ENCODE measurements at places on chromosomes 3 and 15.

DNA sequence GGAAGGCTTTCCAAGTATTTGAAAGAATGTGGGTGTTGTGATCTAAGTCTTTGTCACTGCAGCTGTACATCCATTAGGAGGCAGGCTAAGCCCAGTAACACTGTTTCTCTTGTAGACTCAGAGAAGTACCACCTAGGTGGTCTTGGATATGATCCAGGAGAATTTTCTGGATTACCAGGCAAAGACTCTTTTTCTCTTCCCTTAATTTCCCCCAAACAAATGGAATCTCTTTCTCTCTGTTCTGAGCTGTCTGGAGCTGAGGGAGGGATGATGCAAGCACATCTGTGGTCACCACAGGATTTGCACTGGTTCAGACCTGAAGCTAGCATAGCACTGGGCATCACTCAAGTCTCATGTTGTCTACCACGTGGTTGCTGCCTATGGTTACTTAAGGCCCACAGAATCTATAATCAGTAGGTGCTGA is 227.6 kb downstream of the NECTIN3 start:
- no peak for DNase-seq

GRCh38 chr3:195247086-195247862 is 23.7 kb downstream of the XXYLT1 start:
- no peak for DNase-seq

DNA sequence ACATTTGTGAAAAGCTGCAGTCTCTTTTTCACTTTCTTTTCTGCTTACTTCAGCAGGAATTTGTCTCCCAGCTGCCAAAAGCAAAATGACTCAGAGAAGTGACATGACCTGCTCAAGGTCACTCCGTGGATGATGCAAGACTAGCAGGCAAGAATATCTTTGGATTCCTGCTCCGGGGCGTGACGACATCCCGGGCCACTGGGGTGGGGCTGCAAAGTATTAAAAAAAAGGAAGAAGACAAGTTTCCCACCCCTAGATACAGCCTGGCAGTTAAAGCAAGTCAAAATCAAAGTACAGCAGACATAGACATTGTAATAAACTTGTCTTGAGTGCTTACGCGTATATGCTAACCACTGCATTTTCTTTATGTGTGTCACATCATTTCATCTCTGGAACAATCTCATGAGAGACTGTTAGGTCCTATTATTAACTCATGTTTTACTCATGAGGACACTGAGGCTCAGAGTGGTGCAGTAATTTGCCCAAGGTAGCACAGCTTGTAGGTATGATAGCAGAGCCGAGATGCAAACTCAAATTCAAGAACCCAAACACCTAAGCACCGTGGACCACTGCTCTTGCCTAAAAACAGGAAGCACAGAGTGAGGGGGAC is 485.2 kb upstream of the PROK2 start:
- DNase-seq: no peak

DNA sequence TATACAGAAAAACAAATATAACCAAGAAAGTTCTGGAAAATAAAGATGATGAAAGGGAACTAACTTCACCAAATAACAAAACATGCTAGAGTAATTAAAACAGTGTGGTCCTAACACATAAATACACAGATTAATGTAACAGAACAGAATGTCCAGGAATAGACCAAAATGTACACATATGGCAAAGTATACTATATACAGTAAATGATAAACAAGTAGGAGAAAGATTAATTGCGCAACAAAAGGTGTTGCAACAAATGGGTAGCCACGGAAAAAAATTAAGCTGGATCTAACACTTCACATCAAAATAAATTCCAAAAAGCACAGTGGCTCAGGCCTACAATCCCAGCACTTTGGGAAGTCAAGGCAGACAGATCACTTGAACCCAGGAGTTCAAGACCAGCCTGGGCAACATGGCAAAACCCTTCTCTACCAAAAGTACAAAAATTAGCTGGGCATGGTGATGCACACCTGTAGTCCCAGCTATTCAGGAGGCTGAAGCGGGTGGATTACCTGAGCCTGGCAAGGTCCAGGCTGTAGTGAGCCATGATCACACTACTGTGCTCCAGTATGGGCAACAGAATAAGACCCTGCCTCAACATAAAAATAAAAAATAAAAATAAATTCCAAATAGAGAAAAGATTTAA is 19.8 kb downstream of the SCAP start:
- DNase-seq: no peak

DNA sequence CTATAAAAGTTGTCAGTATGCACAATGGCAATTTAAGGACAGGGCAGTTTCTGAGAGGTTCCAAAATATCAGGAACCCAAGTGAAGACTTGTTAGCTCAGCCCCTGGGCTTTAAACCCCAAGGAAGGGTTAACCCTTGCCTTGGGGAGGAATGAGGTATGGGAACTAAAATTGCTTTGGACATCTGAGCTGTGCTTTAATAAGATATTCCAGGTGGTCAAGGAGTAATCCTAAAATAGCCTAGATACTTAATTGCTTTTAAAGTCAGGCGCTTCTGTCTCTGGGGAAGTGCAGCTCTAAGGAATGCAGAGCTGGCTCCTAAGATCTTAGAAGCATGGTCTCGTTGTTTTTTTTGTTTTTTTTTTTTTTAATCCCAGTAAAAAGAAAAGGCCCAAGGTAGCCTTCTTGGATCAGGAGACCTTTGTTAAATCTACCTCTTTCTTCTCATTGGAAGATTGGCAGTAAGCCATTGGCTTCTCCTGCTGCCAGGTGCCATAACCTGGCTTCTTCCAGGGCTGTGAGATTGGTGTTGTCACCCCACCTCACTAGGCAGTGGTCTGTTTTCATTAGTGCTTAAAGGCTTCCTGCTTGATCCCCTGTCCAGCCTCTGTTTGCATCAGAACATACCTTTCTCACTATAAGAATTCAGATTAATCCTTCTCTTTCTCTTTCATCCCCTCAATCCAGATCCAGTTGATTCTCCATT is 24.5 kb downstream of the ARID3B start:
- no peak for DNase-seq

DNA sequence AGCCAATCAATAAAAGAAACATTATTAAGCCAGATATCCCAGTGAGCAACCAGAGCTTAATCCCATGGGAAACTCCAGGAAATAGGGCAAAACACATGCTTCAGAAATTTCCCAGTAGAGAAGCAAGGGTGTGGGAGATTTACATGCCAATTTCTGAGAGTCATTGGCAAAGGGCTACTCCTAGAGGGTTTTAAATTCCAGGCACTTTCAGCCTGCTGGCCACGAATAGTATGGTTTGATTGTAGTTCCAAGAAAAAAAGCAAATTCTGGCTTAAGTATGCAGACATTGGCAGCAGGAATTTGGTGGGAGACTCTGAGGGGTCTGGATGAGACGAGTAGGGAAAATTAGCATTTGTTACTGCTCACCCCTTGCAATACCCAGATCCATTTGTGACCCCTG is 402.1 kb upstream of the SUCLG2 start:
- DNase-seq: no peak

DNA sequence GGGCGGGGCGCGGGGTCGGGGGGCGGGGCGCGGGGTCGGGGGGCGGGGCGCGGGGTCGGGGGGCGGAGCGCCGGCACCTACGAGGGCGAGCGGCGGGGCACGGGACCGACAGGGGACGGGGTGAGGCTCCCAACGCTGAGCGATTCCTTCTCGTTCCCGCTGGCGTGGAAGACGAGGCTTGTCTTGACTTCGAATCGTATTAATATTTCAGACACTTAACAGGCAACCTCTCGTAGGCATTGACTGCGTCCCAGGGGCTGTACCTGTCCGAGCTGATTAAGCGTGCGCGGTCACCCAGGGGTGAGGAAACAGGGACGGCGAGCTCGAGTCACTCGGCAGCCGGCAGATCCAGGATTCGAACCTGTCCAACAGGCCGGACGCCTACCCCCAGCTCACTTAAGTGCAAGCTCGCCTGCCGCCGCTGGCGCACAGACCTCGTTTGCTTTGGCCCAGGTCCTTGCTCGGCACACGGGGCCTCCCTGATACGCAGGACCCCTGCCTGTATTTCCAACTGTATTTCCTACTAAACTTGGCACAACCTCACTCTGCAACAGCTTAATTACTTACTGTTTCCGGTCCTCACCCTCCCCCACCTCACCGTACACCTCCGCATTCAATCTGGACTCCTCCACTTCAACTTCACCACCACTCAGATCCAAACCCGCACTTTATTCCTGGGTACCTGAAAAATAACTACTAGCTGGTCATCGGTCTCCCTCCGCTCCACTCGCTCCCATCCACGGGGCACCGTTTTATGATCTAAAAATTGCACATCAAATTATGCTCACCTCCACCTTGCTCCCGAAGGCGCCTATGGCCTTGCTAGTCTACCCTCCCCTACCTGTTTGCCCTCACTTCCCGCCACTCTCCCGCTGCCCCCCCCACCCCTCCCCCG is 722 bp upstream of the ZXDC start:
- DNase-seq: no peak

DNA sequence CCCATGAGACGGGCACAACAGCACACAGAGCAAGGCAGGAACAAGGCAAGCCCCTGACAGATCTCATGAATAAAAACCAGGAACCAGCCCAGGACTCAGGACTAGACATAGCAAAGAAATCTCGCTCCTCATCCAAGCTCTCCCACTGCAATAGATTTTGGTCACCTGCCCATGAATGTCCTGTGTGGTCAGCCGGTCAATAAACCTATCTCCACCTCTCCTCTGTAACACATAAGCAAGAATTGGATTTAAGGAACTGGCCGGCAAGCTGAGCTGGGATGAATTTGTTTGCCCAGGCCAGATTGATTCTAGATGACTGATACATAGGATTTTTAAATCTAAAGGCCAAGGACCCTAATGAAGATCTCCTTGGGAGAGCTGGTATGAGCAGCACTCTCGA is 46.3 kb upstream of the SMAD3 start:
- no peak for DNase-seq

DNA sequence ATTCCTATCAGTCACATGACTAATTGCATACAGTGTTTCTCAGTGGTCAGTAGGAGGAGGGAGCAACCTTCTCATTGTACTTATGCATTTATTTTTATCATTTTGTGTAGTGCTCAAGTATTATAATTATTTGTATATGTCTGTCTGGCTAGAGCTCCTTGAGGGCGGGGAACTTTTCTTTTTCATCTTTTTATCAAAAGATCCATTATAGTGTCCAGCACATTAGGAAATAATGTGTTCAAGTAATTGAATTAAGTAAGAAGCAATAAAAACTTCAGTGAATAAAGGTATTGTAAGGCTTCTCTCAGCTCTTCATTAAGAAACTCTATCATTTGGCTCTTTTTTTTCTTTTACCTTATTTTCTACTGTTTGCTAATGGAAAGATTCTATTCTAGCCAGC is 18.8 kb downstream of the FGF7 start:
- no peak for DNase-seq

- no peak for DNase-seq
These were observed 594 bp upstream of the ICE2 start for GRCh38 chr15:60479361-60480110.

DNA sequence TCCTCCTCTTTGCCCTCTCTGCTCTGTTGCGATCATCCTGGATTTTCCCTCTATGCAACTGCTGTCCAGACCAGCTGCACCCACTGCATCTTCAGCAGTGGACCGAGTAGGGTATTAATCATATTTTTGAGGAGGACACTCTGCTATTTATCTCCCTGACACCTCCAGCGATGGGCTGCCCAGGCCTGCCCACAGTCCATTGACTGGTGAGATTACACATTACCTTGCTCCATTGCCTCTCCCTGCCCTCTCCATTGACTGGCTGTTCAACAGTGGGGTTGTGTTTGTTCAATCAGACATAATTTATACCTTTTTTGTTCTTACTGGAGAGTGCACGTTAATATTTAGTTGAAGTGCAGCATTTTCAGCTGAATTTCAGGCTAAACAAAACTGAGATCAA is 559.3 kb upstream of the ARRDC4 start:
- no peak for DNase-seq

GRCh38 chr15:61264986-61265385 is 35.9 kb upstream of the RORA start:
- DNase-seq: no peak

DNA sequence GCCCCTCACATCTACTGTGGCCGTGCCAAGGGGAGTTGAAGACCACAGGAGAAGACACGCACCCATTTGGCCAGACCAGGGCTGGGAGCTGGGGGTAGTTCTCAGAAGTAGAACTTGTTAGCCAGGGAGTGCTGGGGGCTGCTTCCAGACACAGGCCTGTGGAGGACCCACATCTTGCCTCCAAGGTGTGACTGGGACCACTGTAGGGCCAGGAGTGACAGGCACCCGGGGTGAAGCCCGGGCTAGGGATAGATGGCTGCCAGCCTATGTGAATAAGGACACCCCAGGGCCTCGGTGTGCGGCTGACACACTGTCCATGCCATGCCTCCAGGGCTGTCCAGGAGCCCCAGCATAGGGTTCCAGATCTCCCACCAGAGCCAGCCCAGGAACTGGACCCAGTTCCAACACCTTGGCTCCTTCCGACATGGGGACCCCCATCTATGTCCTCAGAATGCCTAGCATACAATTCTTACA is 1.8 kb downstream of the ANPEP start:
- DNase-seq: no peak

DNA sequence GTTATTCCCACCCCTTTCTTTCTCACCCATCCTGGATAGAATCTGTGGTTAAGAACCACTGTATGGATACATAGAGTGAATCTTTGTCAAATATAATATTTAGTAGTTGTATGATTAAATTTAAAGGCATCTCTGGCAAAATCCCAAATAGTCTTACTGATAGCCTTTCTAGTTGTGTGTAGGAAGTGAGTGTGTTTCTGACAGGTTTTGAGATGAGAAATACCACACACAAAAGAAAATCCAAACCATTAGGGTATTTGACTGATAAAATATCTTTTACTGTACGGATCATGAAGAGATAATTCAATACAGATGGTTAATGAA is 44.7 kb upstream of the PLCL2 start:
- DNase-seq: no peak

DNA sequence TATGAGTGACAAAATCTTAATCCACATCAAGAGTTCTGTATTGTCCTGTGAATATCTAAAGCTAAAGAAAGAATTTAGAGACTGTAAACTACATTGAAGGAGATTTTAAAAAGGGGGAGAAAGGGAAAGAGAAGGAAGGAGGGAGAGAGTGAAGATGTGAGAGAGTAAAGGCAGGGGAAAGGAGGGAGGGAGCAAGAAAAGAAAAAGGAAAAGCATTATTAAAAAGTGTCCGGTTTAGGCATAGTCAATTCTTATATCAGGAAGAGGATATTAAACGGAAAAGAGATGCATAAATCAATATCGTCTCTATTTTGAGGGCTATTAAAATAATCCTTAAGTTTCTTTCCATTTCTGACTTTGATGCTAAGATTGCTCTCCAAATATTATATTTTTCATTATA is 332.1 kb downstream of the ROBO2 start:
- no peak for DNase-seq

GRCh38 chr3:189272500-189273119 is 100.8 kb downstream of the TPRG1 start:
- no peak for DNase-seq

DNA sequence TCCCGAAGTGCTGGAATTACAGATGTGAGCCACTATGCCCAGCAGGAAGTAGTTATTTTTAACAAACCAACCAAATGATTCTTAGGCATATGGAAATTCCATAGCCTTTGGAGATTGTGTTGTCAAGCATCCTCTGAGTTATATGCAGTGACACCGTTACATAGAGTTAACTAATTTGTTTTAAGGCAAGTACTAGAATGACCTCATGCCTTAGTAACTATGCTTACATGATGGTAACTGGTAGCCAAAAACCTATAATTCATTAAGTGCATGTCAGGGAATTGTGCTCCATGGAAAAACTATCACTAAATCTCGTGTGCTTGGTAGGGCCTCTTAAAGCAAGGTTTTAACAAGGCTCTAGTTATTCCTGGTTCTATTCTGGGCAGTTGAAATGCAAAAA is 392.8 kb downstream of the TUSC7 start:
- no peak for DNase-seq

GRCh38 chr3:36991923-36992805 is 767 bp downstream of the EPM2AIP1 start:
- DNase-seq: no peak

Measured in CD4-positive, alpha-beta T cell (primary cell).